ENCODE measurements at places on chromosomes 12 and 14.

GRCh38 chr14:67582061-67582460, 18.0 kb downstream of the PIGH start:
- no peak for DNase-seq

GRCh38 chr14:99514552-99515300, 33.5 kb downstream of the CCNK start:
- DNase-seq: no peak

DNA sequence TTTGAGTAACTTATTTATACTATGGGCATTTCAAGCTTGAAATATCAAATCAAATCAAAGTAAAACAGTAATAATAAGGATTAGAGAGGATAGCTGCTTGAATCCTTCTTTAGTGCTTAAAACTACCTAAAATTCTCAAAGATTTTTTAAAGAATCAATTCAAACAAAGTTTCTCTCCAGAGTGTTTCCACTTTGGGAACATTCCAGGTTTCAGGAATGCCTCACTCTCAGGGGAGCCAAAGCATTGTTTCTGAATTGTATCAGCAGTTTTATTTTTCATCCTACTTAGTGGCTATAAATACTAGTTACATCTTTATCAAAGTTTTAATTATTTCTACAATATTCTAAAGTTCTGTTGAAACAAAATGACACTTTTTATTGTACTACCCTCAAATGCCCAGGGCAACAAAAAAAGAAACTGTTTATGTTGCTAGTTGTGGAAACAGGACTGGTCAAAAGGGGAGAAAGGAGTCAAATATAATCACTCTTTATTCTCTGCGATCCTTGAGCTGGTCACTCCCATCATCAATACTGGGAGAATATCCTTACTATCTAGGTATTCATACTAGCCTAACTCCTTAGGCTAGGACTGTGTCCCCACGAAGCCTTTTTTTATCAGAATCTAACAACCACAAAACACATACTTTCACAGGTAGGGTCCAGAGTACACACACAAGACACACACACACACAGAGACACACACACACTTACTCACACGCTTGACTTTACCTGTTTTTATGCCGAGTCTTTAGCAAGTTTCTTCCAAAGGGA, 598 bp downstream of the RASSF9 start:
- DNase-seq: no peak

- no peak for DNase-seq
Observed at GRCh38 chr14:72549854-72550253, 344.0 kb downstream of the DPF3 start.

DNA sequence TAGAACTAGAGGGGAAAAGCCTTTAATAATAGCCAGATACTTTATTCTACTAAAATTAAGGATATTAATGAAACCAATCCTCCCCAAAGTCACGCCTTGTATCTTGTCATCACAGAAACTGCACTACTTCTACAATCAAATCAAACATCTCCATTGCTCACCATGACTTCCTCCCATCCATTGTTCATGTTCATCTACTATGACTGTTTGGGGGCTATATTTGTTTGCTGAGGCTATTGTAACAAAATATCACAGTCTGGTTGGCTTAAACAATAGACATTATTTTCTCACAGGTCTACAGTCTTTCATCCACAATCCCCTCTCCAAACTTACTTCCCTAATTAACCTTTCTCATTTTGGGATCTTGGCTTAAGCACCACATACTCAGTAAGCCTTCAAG, 193.6 kb upstream of the FSCB start:
- no peak for DNase-seq

GRCh38 chr12:131740626-131741025, 29.7 kb downstream of the SFSWAP start:
- no peak for DNase-seq

DNA sequence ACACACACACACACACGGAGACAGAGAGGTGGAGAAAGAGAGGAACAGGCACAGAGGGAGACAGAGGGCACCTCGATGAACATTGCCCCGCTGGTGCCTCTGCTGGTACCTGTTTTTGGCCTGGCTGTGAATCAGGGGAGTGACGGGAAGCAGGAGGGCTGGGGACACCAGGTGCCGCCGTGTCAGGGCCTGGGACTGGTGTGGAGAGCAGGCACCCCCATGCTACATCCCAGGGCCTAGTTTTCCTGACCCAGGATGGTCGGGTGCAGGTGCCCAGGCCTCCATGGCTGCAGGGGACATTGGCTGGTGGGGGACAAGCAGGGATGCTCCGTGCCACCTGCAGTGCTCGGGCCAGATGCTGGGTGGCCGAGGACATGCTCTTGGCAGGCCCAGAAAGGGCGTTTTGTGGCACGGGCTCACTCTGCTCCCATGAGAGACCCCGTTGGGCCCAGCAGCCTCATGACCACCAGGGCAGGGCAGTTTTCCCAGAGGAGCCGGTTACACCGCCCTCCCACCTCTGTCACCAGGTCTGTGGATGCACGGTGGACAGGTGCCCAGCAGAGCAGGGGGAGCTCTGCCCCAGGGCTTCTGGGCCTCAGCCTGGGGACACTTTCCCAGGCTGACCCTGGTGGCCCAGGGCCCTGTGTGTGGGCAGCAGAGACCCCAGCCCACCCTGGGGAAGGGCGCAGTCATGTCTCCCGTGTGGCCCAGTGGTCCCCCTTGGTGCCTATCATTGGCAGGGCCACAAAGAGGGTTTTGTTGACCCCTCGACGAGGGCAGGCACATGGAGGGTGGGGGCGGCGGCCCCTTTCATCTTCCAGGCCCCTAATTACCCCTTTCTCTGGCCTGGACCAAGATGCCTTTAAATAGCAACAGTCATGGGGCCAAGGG, 207.5 kb upstream of the RTL1 start:
- no peak for DNase-seq

DNA sequence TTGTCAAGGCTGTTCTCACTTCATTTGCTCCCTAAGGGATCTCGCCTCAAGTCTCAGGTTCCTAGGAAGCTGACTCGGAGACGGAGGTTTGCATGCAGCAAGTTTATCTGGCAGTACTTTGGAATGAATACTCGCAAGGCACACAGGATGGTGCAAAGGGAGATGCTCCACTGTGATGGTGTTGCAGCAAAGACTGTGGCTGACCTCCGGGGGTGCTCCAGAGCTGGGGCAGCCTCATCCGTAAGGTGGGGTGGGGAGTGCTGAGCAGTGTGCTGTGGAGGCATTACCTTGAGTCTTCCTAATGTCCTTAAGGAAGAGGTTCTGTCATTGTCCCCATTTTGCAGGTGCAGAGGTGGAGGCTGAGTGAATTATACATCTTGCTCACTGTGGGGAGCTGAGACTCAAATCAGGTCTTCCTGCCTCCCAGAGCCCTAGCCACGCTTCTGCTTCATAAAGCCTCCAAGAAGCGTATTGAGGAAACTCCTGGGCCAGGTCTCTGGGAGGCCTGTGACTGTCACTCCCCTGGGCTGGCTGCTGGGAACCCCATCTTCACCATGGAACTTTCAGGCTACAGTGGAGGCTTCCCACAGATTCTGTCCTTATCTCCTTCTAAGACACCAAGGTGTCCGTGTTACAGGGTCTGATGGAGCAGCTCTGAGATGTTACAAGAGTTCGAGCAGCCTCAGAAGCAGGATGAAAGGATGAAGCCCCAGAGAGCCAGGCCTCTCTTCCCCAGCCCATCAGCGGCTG, 39.5 kb downstream of the GALNT16 start:
- no peak for DNase-seq

GRCh38 chr12:48118284-48118871, 786 bp upstream of the PFKM start:
- DNase-seq: peak; percentile 19

DNA sequence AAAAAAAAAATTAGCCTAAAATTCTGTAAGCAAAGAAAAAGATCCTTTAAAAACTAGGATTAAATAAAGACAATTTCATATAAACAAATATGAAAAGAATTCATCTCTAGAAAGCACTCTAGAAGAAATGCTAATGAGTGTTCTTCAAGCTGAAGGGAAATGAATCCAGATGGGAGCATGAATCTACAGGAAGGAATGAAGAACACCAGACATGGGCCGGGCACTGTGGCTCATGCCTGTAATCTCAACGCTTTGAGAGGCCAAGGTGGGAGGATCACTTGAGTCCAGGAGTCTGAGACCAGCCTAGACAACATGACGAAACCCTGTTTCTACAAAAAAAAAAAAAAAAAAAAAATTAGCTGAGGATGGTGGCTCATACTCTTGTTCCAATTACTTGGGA, 297.2 kb downstream of the FBXL14 start:
- no peak for DNase-seq

DNA sequence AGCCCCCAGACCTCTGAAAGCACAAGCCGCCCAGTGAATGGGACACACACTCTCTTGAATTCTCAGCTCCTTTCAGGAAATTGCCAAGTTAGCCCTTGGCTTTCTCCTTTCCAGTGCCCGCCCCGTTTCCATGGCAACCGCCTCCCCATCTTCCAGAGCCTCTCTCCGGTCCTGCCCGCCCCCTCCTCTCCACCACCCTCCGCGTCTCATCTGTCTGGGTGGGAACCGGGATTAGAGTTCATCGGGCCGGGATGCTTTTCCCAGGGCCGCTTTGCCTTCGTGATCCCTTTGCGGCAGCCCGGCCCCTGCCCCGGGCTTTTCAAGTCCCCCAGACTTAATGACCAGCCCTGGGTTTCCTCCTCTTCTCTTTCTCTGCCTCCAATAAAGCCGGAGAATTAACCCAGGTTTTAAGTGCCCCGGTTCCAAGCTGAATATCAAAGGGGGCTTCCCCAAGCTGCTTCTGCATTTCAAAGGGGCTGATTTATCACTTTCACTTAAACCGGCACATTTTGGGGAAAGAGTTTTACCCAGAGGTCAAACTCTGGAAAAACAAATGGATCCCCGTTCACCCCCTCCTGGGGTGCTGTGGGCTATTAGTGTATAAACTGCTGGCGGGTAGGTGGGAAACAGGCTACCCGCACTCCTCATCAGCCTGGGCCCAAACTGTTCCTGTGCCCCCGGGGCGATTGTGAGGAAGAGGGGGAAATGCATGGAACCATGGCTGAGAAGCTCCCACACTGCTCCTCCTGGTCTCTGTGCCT, 101.7 kb downstream of the ZFP36L1 start:
- no peak for DNase-seq

DNA sequence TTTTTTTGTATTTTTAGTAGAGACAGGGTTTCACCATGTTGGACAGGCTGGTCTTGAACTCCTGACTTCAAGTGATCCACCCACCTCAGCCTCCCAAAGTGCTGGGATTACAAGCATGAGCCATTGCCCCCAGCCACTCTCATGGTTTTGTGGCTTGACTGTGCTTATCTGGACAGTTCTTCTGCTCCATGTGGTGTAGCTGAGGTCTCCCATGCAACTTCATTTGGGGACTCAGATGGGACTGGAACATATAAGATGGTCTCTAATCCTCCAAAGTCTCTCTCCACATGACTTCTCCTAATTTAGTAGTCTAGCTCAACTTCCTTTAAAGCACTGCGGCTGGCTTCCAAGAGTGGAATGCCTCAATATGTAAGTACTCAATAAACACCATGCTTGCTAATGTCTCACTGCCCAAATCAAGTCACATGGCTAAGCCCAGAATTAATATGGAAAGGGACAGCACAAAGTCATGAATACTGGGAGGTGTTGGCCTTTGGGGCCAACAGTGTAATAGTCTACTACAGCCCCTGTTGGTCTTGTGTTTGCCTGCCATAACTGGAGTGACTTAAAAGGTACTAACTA, 7.4 kb downstream of the INHBC start:
- DNase-seq: no peak

- DNase-seq: no peak
Observed at GRCh38 chr14:52241087-52241793, 26.3 kb upstream of the PTGDR start.

- peak; percentile 79 for DNase-seq
Observed at GRCh38 chr14:72948481-72949138, 22.3 kb downstream of the DCAF4 start.

DNA sequence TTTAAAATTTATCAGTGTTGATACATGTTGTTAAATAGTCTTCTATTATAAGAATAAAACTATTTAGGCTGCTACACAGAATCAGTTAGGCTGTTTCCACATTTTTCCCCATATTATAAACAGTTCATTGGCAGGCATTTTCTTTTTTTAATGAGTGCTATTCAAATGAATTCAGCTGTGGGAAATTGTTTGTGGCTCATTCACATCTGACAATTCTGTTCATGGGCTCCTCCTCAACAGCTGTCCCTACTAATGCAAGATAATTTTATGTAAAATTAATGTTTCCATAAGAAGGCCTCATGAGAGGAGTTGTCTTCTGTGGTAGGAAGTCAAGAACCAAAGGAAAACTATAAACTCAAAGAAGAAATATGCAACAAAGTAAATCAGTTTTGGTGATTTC, 218.0 kb downstream of the PPFIA2 start:
- no peak for DNase-seq

- DNase-seq: peak; percentile 83
Observed at GRCh38 chr12:123457980-123458779, at the start of gene SNRNP35. TSS of gene SNRNP35 (plus strand) at chr12:123458139. CDS start at chr12:123465541, 7,402 bp downstream.

DNA sequence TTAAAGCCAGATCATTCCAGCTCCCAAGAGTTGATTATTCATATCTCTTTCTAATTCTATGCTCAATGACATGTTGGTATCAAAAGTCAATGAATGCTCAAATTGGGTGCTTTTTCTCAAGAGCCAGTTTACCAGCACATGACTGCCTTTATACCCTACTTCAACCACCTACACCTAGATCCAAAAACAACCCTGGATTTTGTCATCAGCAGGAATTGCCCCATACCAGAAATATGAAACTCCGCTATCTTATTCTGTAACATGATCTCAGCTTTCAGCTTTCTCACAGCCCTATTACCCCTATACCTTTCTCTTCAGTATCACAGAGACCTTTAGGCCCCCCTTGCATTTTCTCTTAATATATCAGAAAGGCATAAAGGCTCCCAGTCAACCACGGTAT, 32.3 kb upstream of the ESR2 start:
- DNase-seq: no peak

GRCh38 chr14:43528321-43528720, 978.8 kb downstream of the FSCB start:
- DNase-seq: no peak

GRCh38 chr14:30559638-30560091, 707 bp downstream of the G2E3 start:
- no peak for DNase-seq

DNA sequence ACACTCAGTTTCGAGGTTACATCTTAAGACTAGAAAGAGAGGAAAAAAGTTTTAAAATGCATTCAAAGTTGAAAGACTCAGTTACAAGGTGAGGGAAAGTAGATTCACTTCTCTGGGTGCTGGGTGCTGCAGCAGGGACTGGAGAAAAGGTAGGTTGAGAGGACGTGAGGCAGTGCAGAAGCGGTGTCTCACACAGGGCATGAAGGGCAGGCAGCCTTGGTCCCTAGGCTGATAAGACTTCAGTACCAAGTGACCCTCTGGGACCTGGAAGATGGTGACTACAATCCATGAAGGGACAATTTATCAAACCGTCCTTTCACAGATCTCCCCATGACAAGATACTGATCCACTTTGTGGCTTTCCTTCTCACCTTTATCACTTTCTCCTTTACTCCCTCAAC, 22.5 kb upstream of the UTP20 start:
- DNase-seq: no peak

DNA sequence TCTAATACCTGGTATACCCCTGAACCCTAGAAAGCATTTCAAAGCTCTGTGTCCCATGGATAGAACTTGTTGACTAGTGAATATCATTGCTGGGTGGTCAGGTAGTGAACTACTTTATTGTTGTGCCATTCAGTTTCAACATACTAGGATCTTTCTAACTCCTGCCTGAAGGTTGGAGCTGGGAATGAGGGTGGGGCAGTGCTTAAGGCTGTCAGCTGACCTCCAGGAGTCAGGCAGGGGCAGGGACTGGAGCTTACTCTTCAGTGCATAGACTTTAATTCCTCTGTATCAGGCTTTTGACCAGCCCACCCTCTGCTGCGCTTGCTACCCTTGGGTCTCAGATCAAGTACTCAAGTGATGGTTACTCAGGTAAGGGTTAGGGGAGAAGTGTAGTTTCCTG, 102.6 kb upstream of the RFX4 start:
- DNase-seq: no peak

GRCh38 chr14:100144996-100145646, 14.3 kb downstream of the DEGS2 start:
- DNase-seq: no peak
